Endothelial cell of umbilical vein (primary cell): ENCODE measurements at places on chromosomes 3 and 15. TPM values are rescaled to one million over a fixed set of nuclear protein-coding genes. Genes with fewer than 3 reads are reported as not detected.

Gene TLR9
- total RNA-seq: 0.07 TPM in 1 of 2 replicates, not detected in the other

Gene GRK7
- not detected in 2 replicates for total RNA-seq

DNA sequence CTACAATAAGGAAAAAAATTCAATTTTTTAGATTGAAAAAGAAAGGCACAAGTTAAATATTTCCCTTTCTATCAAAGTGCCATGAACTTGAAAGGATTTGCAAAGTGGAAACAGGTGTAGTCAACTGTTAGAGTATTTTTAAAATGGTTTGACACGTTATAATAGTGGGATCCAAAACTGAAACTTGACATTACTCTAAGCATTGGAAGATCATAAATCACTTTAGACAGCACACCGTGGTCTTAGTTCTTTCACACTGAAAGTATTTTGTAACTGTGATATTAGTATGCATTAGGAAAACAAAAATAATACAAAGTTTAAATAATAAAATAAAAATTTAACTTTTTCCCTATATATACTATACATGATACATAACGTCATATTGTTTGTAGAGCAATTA is 933.1 kb downstream of the EPHA3 start:
- no peak for DNase-seq

GRCh38 chr15:67972377-67972776 is 81.7 kb upstream of the PIAS1 start:
- no peak for DNase-seq

DNA sequence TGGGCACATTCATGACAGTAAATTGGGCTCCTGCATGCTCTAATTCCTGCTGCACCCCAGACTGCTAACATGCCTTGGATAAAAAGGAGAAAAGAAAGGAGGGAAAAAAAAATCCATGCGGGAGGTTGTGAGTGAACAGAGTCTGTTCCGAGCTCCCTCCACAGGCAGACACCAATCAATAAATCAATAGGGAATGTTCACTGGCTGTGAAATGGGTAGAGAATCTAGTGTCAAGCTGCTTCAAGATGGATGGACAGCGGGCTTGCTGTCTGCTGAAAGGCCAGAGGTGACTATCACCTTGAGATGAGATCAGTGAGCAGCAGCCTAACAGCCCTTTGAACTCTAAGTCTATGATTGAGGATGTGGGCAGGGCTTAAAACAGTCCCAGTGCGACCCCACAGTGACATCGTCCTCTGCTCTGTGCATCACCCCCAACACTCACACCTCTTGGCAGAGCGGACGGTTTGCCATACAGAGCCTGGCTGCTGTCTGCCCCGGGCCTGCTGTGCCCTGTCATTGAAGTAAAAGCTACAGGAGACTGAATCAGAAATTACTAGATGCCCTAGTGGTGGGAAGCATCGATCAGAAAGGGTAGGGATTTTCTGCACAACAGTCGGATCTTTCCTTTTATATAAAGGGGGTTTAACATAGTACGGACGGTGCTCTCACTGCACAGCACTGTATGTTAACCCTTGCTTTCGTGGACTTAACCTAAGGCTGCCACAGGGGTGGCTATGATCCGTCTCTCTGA is 247.9 kb upstream of the ONECUT1 start:
- DNase-seq: no peak

DNA sequence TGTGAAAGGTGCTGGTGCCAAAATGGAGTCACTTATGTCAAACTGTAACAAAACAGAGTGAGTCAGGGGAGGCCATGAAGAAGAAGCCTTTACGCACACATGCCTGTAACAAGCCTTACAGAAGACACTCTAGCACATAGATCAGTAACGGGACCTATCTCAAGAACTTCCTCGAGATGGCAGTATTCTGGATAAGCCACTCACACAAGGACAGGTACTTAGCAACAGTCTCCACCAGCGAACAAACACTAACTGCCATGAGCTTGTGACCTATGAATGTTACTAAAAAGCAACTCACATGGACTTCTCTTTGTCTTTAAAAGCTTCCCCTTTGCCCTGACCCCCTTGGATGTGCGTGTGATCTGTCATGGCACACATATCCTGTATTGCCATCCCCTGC is 235.1 kb downstream of the CD47 start:
- peak; percentile 29 for DNase-seq

DNA sequence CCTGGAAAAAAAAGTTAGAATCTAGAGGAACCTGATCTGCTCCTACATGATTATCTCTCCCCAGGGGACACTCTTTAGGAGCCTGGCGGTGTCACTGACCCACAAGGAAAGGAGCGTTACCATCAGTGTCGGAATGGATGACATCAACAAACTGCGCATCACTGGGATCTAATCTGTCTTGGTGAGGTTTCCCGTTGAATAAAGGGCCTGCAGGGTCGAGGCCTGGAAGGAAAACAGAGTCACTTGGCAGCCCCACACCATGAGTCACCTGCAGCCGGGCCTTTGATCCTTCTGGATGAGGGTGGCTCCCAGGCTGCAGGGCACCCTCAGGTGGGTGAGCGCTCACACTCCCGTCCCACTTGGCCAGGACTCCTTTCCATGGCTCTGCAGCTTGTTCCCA is 25.0 kb downstream of the LIPH start:
- DNase-seq: no peak

DNA sequence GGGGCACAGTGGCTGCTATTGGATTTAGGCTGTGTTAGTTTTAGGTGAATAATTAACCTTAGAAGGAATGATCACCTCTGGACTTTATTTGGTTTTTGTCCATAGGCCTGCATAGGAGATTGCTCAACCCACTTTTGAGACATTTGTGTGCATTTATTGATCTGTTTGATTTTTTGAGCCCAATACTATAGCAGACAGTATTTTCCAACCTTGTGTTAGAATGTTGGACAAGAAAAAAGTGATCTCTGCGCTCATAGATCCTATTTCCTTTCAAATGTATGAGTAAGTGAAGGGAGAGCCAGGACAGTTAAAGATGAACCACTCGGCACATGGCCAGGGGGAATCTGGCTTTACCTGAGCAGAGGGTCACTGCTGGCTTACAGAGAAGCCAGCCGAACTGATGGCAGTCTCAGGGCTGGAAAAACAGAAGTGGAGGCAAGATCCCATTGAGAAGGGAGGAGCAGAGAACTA is 8.8 kb upstream of the TOPBP1 start:
- no peak for DNase-seq

- DNase-seq: no peak
Observed at GRCh38 chr3:94070341-94070911, 7.6 kb downstream of the NSUN3 start.

GRCh38 chr3:61613666-61614065 is 52.3 kb downstream of the PTPRG start:
- DNase-seq: no peak

GRCh38 chr3:32626631-32627030 is 56.0 kb upstream of the DYNC1LI1 start:
- DNase-seq: no peak

GRCh38 chr3:10312861-10313260 is 8.1 kb downstream of the SEC13 start:
- peak; percentile 38 for DNase-seq

GRCh38 chr15:82792068-82792467 is 13.8 kb downstream of the FSD2 start:
- no peak for DNase-seq

GRCh38 chr3:36379872-36380220 is 458 bp upstream of the STAC start:
- no peak for DNase-seq
